ENCODE measurements at places on chromosomes 13 and 19.

DNA sequence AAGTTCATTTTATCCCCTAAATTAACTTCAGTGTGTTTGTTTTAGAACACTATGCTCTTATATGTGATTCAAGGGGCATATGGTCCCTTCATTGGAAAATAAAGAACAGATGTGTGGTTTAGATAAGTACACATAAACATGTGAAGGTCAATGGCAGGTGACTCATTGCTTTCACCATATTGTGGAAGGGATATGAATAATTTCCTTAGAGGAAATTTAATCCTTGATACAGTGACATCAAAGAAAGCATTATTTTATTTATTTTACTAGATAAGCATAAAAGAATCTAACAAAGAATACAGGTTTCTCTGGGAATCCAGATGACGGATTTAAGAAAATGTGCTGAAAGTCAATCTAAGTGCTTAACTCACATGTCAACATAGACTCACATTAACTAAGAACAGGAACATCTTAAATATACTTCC, 373.5 kb downstream of the KCTD12 start:
- DNase-seq: no peak

- peak; percentile 8 for DNase-seq
Measured at GRCh38 chr19:42066075-42066754, 3.8 kb downstream of the GRIK5 start.

GRCh38 chr19:31946491-31946890, 398.9 kb upstream of the ZNF507 start:
- no peak for DNase-seq

DNA sequence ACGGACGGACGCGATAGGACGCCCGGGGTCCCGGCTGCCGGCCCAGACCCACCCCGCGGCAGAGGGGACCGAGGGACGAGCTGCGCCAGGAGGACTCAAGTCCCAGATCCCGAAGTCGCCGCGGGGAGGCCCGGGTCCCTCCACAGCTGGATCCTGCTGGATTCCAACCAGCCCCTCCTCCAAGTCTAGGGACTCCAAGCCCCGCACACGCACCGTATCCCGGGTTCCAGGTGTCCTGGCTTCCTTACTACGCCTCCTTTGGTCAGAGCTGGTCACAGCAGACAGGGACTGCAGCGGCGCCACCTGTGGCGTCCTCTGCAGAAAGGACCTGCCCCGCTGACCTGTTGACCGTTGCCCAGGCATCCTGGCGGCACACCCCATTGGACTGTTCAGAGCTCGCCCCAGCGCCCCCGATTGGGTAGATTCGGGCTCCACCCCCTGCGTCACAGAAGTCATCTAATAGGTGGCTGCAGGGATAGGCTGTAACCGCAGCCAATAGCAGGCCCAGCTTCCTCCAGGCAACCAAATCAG, 29.0 kb upstream of the ZNF709 start:
- DNase-seq: no peak

- DNase-seq: no peak
Measured at GRCh38 chr13:73779881-73780280, 354.3 kb downstream of the KLF12 start.

- no peak for DNase-seq
Measured at GRCh38 chr19:10543059-10543419, 665 bp upstream of the ATG4D start.

- DNase-seq: no peak
Measured at GRCh38 chr13:32262165-32262564, 53.0 kb downstream of the ZAR1L start.

DNA sequence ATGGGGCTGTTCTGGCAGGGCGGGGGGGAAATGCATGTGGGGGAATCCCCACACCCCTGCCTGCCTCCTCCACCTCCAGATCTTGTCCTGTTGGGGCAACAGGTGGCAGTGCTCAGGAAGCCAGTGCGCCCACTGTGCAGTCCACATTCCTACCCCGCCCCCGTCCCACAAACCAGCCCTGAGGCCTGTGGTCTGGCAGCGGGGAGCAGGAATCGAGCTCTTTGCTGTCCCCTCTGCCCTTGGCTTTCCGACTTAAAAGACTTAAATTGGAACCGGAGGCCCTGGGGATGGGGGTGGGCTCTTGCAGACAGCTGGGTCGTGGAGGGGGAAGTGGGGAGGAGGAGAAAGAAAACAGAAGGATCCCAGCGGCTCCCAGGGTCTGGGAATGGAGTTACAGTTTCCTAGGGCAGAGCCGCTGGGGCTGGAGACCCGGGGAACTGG, 4.3 kb downstream of the NANOS3 start:
- no peak for DNase-seq

DNA sequence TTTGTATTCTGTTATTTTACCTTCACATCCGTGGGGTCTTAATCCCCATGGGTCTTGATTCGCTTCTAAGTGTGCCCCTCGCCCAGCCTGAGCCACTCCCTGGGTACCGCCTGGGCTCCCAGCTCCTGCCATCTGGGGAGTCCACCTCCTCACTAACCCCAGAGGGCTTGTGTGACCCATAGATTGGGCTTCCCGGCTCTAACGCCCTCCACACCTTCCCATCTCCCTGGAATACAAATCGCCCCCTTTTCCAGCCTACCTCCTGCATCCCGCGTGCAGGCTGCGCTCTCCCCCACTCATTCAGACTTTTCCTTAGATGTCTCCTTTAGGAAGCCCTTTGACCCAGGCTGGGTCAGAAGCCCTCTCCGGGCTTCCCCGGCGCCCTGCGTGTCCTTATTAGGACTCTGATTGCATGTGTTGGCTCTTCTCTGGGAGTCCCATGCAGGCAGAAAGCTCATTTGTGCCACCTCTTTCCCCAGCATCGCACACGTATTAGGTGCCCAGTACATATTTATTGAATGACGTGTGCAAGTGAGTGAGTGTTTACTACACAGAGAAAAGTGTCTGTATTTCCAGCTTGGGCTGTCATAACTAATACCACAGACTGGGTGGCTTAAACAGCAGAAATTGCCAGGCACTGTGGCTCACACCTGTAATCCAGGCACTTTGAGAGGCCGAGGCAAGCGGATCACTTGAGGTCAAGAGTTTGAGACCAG, 757 bp downstream of the CCDC124 start:
- DNase-seq: no peak

GRCh38 chr13:52884429-52885010, 36.1 kb upstream of the PCDH8 start:
- no peak for DNase-seq

- peak; percentile 12 for DNase-seq
Measured at GRCh38 chr13:113951246-113951999, 22.5 kb downstream of the C13orf46 start.

GRCh38 chr13:23680845-23681669, 110.8 kb downstream of the TNFRSF19 start:
- no peak for DNase-seq

GRCh38 chr19:8566855-8567254, 10.4 kb downstream of the MYO1F start:
- DNase-seq: peak; percentile 58

- no peak for DNase-seq
Measured at GRCh38 chr13:102718746-102719145, 23.9 kb upstream of the METTL21C start.

DNA sequence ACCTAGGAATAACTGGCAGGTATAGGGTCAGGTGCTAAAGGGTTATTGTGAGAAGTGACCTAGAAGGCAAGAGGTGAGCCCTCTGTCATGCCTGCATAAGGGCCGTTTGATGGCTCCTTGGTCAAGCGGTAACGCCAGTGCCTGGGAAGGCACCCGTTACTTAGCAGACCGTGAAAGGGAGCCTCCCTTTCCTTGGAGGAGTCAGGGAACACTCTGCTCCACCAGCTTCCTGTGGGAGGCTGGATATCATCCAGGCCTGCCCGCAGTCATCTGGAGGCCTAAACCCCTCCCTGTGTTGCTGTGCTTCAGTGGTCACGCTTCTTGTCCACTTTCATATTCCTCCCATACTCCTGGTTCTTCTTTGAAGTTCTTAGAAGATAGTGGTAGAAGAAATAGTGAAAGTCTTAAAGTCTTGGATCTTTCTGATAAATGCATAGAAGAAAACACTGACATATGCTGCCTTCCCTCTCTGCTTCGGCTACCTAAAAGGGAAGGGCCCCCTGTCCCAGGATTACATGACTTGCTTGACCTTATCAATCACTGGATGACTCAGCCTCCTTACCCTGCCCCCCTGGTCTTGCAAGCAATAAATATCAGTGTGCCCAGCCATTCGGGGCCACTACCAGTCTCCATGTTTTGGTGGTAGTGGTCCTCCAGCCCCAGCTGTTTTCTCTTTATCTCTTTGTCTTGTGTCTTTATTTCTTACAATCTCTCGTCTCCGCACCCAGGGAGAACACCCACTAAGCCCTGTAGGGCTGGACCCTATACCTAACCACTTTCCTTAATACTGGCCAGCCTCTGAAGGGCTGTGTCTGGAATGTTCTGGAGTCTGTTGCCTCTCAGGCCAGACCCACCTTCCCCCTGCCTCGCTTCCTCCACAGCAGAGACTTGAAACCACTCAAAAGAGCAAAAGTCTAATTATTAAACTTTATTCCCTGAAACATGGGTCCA, 16.1 kb upstream of the ABCC4 start:
- DNase-seq: no peak

DNA sequence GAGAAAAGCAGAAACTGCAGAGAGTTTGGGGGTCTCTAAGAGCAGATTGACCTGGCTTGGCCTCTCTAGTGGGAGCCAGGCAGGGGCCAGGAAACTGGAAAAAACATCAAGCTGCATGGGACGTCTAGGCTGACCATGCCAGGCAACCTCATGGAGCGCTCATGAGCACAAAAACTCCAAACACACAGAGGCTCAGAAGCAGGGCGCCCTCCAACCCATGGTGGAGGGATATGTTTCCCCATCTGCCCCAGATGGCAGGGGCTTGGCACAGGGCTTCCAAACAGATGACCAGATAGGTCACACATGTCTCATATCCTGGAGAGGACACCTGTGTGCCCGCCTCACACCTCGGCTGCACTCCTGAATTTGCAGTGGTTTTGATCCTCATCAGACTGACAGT, 879.0 kb downstream of the UQCRFS1 start:
- DNase-seq: no peak

- no peak for DNase-seq
Measured at GRCh38 chr19:4388337-4389063, 11.8 kb downstream of the SH3GL1 start.

DNA sequence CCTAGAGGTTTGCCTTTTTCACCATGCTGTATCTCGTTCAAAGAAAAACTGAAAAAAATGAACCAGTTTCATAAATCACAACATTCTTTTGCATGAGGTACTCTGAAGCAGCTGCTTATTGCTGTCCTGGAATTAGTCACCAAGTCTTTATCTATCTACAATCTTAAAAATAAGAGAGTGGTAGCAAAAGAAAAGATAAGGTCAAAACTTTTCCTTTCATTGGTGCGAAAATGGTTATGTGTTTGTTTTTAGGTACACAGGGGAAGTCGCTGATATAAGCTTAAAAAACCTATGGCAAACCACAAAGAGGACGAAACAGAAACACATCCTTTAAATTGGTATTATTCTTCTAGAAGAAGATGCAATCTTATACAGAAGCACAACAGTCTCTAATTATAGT, 20.7 kb downstream of the OBI1 start:
- no peak for DNase-seq

DNA sequence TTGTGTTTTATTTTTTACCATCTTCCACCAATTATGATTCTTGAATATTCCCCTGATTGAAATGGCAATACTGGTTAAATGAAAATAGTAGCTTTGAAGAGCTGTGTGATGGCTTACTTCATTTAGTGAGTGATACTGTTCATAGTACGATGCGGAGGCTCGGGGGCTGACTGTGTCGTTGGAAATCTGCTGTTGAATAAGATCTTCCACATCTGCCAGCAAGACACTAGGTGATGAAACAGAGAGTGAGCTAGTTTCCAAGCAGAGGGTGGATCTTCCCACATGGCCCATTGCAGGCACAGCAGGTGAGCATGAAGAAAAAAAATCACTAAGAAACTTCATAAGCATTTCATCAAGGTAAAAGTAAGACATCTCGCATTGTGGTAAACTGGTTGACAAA, 22.5 kb downstream of the CPB2 start:
- DNase-seq: no peak

GRCh38 chr13:79423801-79424642, 18.0 kb upstream of the RBM26 start:
- no peak for DNase-seq

GRCh38 chr19:6066661-6067646, 43.3 kb downstream of the RFX2 start:
- peak; percentile 88 for DNase-seq

- DNase-seq: peak; percentile 11
Measured at GRCh38 chr13:51257187-51257586, 35.0 kb downstream of the FAM124A start.

DNA sequence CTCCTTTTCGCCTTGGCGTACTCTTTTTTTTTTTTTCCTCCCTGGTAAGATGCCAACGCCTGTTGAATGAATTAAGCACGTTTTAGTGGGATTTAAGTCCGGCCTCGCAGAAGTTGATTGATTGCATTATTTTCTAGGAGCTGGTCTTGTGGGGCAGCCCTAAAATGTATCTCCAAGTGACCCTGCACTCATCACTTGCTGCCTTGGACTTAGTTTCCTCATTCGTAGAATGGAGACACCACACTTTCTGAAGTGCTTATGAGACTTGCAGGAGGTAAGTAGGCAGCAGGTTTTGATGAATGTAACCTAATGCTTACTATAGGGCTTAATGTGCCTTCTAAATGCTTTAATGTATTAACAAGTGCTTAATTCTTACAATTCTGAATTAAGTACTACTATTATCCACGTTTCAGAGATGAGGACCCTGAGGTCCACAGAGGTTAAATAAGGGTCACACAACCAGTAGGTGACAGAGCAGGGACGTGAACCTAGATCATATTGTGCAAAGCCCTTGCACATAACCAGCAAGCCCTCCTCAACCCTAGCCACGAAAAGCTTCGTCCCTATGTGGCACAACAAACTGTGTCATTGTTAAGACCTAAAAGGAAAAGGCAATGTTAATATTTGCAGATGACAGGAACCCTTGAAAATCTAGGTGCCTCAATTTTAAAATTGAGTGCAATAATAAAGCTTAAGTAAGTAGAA, 514 bp upstream of the ARGLU1 start:
- DNase-seq: no peak

DNA sequence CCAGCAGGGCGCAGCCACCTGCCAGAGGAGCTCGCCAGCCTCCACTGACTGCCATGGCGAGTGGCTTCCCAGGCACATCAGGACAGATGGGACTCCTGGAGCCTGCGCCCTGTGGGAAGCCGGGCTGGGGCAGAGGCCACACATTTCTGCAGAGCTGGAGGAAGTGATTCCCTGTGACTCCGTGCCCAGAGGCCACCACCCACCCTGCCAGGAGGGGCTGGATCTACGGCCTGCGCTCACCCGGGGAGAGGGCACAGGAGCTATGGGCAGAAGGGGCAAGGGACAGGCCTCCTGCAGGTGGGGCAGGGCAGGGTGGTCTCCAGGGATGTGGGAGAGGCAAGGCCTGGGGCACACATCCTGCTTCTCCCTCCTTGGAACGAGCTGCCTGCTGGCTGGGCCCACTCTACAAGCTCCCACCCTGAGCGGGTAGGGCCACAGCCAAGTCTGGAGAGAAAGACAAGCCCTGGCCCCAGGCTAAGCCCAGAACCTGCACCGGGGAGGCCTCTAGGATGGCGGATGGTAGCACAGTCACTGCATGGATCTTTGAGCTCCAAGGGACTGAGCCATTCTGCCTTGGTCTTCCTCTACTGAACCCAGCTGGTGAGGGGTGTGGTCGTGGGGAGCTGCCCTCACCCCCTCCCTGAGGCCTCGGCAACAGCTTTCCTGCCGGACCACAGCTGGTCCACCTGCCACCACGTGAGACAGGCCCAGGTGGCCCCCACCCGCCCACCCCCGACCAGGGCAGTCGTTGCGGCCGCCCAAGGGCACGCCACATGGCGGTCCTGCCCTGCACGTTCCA, 40.6 kb downstream of the CEBPG start:
- DNase-seq: no peak
